ENCODE measurements at places on chromosomes 1 and 21.

DNA sequence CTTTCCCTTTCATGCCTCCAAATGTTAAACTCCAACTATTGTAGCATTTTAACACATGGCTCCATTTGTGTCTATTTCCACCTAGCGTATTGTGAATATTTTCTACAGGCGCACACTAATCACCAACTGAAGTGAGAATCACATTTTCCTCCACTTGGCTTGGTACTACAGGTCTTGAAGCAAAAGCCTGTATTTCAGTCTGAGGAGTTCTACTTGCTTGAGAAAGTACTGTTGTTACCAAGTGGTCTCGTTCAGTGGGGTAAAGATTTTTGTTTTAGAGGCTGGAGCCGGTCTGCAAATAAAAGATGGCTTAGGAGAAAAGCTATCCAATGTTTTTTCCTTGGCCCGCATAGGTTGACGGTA is 550 bp upstream of the PTBP2 start:
- DNase-seq: no peak

- DNase-seq: no peak
These were observed 48.0 kb upstream of the SOD1 start for GRCh38 chr21:31611445-31611844.

- DNase-seq: no peak
These were observed 438.1 kb downstream of the PRDM2 start for GRCh38 chr1:14138135-14138506.

DNA sequence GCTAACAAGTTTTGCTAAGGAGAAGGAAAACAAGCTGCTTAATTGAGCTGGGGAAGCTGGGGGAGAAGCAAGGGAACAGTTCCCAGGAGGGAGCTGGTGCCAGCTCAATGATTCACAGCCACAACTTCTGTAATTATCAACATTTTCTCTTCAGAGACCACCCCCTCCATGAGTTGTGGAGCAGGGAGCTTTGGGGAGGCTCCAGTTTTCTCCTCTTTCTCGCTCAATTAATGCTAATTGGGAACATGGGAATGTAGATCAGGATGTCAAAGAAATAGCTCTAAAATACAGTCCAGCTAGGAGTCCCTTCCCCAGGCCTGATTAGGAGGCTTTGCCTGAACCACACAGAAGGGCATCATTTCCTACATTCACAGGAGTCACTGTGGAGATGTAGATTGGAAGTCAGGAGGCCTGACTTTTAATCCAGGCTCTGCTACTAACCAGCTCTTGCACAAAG is 12.1 kb upstream of the MNDA start:
- DNase-seq: no peak

- no peak for DNase-seq
These were observed 6.7 kb downstream of the TAGLN2 start for GRCh38 chr1:159918352-159919200.

DNA sequence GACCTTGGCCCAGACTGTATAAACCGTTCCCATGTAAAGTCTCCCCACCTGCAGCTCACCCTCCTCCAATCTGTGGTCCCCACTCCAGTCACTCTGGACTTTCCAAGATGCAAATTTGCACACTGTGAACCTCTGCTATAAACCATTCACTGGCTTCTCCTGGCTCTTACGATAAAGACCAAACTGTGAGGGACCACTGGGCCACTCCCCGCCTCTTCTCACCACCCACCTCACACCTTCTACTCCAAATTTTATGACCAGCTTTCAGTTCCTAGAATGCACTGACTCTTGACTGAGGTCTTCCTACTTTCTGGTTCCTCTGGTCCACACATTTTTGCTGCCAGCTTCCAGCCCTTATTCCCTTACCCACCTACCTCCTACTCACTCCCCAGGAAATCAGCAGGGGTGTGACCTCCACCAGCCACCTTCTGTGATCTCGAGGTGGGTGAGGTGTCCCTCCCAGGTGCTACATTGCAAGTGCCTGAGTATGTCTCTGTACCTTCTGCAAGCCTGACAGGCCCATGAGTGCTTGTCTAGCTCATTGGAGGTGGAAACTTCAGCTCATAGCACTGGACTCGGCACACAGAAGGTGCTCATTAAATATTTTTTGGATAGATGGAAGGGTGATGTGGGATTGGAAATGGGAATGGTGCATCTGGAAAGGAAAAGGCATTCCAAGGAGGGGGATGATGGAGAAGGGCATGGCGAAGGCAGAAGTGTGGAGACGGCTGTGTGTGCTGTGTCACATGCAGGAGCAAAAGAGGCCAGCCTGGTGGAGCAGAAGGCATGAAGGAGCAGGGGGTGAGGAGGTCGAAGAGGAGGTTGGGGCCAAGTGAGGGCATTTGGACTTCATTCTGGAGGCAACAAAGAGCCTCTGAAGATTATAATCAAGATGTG is 15.6 kb upstream of the CSF1 start:
- no peak for DNase-seq

DNA sequence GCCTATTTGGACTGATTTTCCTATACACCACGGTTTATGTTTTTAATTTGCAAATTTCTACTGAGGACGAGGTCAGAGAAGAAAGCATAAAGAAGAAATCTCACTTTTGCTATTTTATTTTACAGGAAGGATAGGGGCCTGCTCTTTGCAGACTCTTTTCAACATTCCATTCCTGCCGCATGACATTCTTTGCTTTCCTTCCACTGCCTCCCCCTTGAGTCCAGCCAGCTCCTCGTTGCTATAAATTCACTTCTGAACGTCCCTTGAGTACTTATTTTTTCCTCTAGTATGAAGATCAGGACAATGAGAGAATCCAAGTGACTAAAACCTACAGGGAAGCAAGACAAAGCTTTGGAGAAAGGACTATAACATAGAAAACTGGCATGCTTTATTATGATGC is 53.4 kb upstream of the PTGFR start:
- peak; percentile 67 for DNase-seq

DNA sequence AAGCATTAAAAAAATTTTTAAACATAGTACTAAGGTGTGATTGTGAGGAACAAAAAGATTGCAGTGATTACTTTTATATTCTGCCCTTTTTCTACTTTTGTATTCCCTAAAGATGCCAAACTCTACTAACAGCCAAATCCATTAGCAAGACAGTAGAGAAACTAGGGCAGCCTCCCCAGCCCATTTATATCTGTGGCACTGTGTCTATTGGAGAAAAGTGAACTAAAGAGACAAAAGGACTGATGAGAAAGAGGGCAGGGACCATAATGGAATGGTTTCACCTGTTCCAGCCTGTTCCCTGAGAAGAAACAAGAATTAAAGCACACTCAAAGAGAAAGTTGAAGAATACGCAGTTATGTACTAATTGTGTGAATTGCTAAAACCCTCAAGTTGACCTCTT is 56.6 kb downstream of the ATG4C start:
- no peak for DNase-seq

GRCh38 chr1:14681182-14681581 is 82.7 kb downstream of the KAZN start:
- DNase-seq: no peak

- DNase-seq: no peak
These were observed 170.0 kb downstream of the FCRL5 start for GRCh38 chr1:157382351-157382750.

DNA sequence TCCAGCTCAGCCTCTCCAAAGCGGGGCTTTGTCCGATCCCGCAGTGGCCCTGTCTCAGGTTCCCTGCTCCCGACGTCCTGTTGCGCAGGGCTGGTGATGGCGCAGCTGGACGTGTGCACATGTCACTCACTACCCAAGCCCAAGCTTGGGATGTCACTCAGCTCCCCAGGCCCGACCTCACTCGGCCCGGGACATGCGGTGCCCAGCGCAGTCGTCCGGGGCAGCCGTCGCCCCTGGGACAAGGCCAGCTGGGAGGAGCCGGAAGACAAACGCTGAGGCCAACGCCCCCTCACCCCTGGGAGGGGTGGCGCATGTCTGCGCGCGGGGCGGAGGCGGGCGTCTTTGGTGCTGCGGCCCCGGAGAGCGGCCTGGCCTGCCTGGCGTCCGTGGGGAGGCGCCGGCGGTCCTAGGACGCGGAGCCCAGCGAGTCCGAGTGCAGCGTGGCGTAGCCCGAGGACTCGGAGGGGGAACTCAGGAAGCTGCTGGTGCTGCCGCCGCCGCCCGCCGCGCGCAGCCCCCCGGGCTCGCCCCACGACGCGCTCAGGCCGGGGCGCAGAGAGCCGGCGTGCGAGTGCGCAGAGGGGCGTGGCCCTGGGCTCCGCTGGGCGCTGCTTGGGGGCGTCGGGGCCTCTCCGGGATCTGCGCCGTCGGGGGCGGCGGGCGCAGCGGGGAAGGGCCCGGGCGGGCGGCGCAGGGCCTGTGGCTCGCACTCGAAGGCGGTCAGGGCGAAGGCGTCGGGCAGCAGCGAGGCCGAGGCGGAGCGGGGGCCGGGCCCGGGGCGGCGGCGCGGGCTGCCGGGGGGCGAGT is 5.2 kb downstream of the HES3 start:
- DNase-seq: no peak

- no peak for DNase-seq
These were observed at the start of gene IL24 for GRCh38 chr1:206897175-206897574. IL24 (plus strand) TSS chr1:206897443; CDS start chr1:206897833, 390 bp downstream.

DNA sequence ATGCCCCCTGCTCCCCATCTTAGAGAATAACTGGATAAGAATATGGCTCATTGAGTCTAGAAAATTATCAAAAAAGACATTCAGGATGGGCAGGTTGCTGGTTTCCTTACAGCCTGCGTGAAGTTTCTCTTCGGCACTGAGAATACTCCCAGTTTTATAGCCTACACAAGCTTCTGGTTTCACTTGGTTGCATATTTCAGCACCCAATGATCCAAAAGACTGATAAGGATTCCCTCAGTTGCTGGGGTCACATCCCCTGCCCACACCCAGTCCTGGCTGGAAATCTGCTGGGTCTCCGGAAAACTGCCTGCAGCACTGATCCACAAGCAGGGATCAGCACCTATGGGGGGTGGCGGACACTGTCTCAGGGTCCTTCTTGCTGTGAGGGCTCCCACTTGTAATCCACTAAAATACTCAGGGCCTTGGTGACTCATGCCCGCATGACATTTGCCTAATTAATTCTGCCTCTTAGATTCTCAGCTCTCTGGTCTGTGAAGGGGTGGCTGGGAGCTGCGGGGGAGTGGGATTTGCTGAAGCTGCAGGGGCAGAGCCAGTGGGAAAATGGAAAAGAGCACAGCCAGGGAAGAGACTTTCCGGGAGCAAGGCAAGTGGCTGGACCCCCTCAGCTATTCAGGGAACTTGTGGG is 142.5 kb downstream of the ZNF648 start:
- no peak for DNase-seq

- DNase-seq: no peak
These were observed 35.2 kb downstream of the BMP8A start for GRCh38 chr1:39526466-39527189.

DNA sequence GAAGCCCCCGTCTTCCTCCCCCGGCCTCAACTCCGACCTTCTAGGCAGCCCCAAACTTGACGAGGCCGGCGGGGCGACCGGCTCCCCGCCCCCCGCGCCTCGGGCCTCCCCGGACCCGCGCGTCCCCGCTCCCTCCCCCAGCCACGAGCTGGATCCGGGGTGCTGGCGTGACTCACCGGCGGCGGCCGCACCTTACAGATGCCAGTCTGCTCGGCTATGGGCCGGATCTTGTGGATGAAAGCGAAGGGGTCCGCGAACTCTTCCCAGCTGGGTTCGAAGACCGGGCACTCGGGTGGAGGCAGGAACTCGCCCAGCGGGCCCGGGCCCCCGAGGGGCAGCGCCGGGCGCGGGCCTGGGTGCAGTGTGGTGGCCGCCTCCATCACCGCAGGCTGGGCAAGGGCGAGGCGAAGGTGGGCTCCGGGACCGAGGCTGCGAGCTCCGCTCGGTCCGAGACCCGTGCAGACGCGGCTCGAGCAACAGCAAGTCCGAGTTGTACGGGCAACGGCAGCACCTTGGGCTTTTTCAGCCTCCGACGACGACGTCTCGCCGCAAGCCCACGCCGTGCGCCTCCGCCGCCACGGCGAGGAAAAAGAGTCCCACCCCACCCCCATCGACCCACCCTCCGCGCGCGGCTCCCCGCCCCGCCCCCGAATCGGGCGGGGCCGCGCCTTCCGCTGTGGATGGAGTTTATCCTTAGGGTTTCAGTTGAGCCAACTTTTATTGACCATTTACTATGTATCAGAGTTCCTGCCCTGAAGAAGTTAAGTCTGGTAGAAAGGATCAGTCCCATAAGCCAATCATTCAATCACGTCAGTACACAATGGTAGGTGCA is at the start of gene KDM5B:
Gene KDM5B (minus strand): TSS at position 496 of the 832 bp plus-strand sequence. CDS start 116 bp downstream, at position 380.
- peak; percentile 71 for DNase-seq

DNA sequence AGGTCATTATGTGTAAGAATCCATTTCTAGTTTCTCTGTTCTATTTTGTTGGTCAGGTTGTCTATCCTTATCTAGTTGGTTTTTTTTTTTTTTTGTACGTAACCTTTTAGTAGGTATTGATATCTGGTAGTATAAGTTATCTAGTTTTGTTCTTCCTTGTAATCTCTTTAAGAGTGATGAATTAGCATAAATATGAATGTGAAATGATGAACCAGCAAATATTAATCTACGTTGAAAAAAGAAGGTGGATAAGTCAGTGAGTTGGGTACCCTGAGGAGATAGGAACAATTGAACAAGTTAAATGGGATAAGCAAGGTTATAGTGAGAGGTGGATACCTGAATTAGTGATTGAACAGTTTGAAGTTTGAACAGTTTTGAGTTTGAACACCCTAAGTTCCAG is 33.9 kb downstream of the TTC3 start:
- no peak for DNase-seq

GRCh38 chr1:70234733-70235132 is 13.6 kb downstream of the SRSF11 start:
- DNase-seq: no peak

GRCh38 chr1:52659851-52660596 is 27.1 kb downstream of the SHISAL2A start:
- no peak for DNase-seq

DNA sequence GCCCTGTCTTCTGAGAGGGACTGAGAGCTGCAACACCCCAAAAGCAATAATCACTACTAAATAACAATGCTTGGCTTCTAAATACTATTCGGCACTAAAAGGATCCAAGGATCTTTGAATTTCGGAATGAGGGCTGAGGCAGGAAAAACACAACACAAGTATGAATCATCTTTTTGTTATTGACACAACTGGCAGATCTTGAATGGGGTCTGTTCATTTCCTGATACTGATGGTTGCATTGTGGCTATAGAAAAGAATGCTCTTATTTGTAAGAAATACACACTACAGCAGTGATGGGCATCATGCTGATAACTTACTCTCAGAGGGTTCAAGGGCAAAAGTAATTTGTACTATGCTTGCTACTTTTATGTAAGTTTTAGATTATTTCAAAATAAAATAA is 149.2 kb upstream of the PLD5 start:
- no peak for DNase-seq
